ENCODE measurements at places on chromosomes 2 and 18. TPM values are rescaled to one million over a fixed set of nuclear protein-coding genes. Genes with fewer than 3 reads are reported as not detected.

SNX17 gene
- total RNA-seq: 134 TPM

TMEM178A gene
- total RNA-seq: 0.21 TPM

SLC25A52 gene
- total RNA-seq: not detected

PKDCC gene
- 22.8 TPM for total RNA-seq

MRPL19 gene
- total RNA-seq: 65.1 TPM
